ENCODE measurements at places on chromosomes 6 and 20.
A peak's percentile ranks its signal among the peaks of the same experiment; 100 is the strongest.

- no peaks in the 10 kb centered on the region for H3K27me3 ChIP-seq
- no peak for DNase-seq
- H3K36me3 ChIP-seq: peaks cover 2% of the 10 kb centered on the region
- H3K4me3 ChIP-seq: no peak overlapping the region
These were observed 881.9 kb downstream of the QKI start for GRCh38 chr6:164296411-164296810.

- no peaks in the 10 kb centered on the region for H3K36me3 ChIP-seq
- no peak for DNase-seq
- no peak overlapping the region for H3K27ac ChIP-seq
- H3K27me3 ChIP-seq: no peaks in the 10 kb centered on the region
- peaks cover 32% of the 10 kb centered on the region for H3K4me1 ChIP-seq
- peak overlapping the region; percentile 0 for H3K4me3 ChIP-seq
These were observed 196.3 kb downstream of the CDH4 start for GRCh38 chr20:61448386-61448785.

DNA sequence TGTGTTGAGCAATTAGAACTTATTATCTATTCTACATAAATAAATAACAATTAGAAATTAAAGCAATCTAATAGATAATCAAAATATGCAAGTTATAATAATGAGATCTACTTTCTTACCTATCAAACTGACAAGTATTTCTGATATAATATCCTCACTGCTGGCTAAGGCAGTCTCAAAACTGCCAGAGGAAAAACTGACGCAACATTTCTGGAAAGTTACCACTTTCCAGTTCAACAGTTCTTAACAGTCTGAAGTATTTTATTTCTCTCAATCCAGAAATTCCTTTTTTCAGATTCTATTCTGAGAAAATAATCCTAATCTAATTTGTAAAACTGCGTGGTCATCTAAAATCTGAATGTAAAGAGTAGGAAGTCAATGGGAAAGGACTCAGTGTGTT lies 121.0 kb downstream of the TRDN start:
- no peak for DNase-seq
- H3K36me3 ChIP-seq: no peaks in the 10 kb centered on the region
- H3K4me1 ChIP-seq: no peaks in the 10 kb centered on the region
- no peak overlapping the region for H3K4me3 ChIP-seq

DNA sequence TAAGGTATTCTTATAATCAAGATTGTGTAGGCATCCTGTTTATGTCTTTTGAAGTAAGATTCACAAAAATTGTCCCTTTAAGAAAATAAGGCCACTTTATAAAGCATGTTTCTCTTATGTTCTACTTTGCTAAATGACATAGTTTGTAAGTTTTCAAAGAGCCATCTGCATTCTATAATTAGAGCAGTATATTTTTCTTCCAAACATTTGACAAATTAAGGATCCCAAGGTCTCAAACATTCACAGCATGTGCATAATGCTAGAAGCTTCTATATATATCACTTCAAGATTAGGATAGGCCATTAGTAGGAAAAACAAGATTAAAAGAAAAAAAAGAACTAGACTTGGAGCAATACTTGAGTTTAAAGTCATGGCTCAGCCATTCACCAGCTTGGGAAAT lies 55.9 kb upstream of the DOK5 start:
- H3K27me3 ChIP-seq: no peaks in the 10 kb centered on the region
- DNase-seq: no peak
- H3K36me3 ChIP-seq: no peaks in the 10 kb centered on the region
- H3K4me1 ChIP-seq: no peaks in the 10 kb centered on the region

DNA sequence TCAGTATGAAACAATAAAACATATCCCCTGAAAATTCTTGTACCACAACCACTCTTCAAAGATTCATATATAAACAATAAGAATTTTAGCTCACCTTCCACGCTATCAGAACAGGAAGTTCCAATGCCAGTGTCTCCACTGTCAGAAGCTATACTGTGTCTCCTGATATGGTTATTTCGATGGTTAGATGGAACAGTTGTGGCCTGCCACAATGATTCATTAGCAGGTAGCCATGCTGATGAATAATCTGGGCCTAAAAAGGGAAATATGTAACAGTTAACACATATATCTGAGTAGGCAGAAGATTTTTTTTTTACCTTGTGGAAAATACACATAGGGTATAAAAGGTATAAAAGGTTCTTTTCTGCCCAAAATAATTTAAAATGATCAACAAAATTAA lies 19.0 kb downstream of the CEP85L start:
- no peak overlapping the region for H3K27ac ChIP-seq
- no peaks in the 10 kb centered on the region for H3K27me3 ChIP-seq
- no peak for DNase-seq
- no peak overlapping the region for H3K4me3 ChIP-seq
- H3K4me1 ChIP-seq: peaks cover 5% of the 10 kb centered on the region

- H3K27me3 ChIP-seq: no peaks in the 10 kb centered on the region
- H3K27ac ChIP-seq: no peak overlapping the region
- no peaks in the 10 kb centered on the region for H3K36me3 ChIP-seq
- H3K4me3 ChIP-seq: no peak overlapping the region
These were observed 7.2 kb downstream of the BMP5 start for GRCh38 chr6:55868176-55868575.

- no peak for DNase-seq
- H3K4me1 ChIP-seq: peaks cover 23% of the 10 kb centered on the region
- no peaks in the 10 kb centered on the region for H3K27me3 ChIP-seq
These were observed 618 bp downstream of the RTN4IP1 start for GRCh38 chr6:106628658-106629102.

DNA sequence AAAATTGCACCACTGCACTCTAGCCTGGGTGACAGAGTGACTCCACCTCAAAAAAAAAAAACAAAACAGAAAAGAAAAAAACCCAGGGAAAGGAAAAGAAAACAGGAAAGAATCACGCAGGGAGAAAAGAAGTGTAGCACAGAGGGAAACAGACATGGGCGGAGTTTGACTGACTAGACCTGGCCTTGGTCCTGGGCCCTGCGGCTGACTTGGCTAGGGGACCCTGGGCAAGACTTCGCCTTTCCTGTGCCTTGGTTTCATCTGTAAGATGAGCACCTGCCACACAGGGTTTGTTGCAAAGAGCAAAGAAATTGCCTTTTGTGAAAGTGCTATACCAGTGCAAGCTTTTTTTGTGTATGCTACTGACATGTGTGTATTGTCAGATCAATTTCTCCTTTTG lies 71.3 kb upstream of the KCNG1 start:
- H3K27ac ChIP-seq: no peak overlapping the region
- H3K27me3 ChIP-seq: peaks cover 30% of the 10 kb centered on the region
- no peak for DNase-seq
- no peaks in the 10 kb centered on the region for H3K36me3 ChIP-seq
- H3K4me3 ChIP-seq: no peak overlapping the region

DNA sequence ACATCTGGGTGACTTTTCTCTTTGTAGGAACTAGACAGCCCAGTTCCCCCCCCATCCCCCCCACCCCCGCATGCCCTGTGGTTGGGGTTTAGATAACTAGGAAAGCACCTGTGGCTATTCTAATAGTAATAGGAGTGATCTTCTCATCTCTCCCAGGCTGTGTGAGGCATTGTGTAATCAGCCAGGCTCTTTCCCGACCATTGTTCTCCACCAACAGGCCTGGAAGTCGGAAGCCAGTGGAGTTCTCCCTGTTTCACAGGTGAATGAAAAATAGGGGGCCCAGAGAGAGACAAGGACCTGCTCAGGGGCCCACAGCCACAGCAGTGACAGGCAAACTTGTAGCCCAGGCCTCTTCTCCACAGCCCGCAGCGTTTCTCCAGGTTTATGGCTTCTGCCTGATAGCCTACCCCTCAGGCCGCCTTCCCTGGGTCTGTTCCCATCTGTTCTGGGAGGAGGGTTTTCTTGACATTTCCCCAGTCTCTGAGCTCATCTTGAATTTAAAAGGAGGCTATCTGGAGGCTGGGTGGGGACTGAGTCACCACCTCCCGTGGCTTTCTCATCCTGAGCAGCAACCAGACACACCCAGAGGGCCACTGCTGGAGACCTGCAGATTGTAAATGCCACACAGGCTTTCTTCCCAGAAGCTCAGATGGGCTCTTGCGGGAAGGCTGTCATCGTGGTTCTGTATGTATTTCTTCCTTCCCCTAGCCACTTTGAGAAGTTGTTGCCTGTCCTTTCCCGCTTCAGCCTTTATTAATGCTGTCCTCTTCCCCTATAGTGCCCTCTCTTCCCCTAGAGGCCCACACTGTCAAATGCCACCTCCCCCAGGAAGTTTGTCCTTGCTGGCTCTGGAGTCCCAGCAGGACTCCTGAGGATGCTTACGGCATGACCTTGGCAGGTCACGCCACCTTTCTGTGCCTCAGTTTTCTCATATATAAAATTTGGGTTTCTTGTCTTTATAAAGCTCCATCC lies 75.9 kb upstream of the MYL9 start:
- H3K4me1 ChIP-seq: peaks cover 70% of the 10 kb centered on the region
- H3K4me3 ChIP-seq: peak overlapping the region; percentile 86
- peak overlapping the region; percentile 82 for H3K27ac ChIP-seq
- DNase-seq: no peak
- H3K36me3 ChIP-seq: no peaks in the 10 kb centered on the region

- peak overlapping the region; percentile 72 for H3K27ac ChIP-seq
- no peak overlapping the region for H3K4me3 ChIP-seq
- no peaks in the 10 kb centered on the region for H3K36me3 ChIP-seq
- peaks cover 8% of the 10 kb centered on the region for H3K4me1 ChIP-seq
- DNase-seq: no peak
- H3K27me3 ChIP-seq: peaks cover 19% of the 10 kb centered on the region
These were observed 610 bp downstream of the PSORS1C1 start for GRCh38 chr6:31114970-31115849.

DNA sequence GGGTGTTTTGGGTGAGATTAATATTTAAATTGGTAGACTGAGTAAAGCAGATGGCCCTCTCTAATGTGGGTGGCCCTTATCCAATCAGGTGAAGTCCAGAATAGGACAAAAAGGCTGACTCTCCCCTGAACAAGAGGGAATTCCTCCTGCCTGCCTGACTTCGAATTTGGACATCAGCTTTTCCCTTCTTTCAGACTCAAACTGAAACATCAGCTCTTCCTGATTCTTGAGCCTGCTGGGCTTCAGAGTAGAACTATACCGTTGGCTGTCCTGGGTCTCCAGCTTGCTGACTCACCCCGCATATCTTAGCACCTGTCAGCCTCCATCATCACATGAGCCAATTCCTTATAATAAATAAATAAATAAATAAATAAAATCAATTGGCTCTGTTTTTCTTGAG lies 15.0 kb upstream of the TGM6 start:
- H3K27ac ChIP-seq: no peak overlapping the region
- peaks cover 6% of the 10 kb centered on the region for H3K36me3 ChIP-seq
- no peaks in the 10 kb centered on the region for H3K4me1 ChIP-seq

- no peak overlapping the region for H3K4me3 ChIP-seq
- no peak overlapping the region for H3K27ac ChIP-seq
- H3K36me3 ChIP-seq: peaks cover 10% of the 10 kb centered on the region
- no peak for DNase-seq
- peaks cover 15% of the 10 kb centered on the region for H3K4me1 ChIP-seq
These were observed 147.4 kb downstream of the FOXC1 start for GRCh38 chr6:1757131-1757530.

GRCh38 chr6:11855743-11856142 lies 77.1 kb upstream of the ADTRP start:
- no peak overlapping the region for H3K4me3 ChIP-seq
- no peaks in the 10 kb centered on the region for H3K36me3 ChIP-seq
- H3K27me3 ChIP-seq: no peaks in the 10 kb centered on the region
- H3K4me1 ChIP-seq: peaks cover 18% of the 10 kb centered on the region
- H3K27ac ChIP-seq: no peak overlapping the region
- no peak for DNase-seq

DNA sequence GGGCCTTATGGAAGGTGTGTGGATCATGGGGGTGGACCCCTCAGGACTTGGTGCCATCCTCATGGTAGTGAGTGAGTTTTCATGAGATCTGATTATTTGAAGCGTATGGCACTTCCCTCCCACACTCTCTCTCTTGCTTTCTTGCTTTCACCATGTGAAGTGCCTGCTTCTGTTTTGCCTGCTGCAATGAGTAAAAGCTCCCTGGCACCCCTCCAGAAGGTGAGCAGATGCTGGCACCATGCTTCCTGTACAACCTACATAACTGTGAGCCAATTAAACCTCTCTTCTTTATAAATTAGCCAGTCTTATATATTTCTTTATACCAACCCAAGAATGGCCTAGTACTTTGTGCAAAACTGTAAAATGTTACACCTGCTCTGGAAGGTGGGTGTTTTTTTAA lies 396.8 kb upstream of the HS3ST5 start:
- H3K27me3 ChIP-seq: no peaks in the 10 kb centered on the region
- no peak overlapping the region for H3K4me3 ChIP-seq

- no peak for DNase-seq
- no peak overlapping the region for H3K27ac ChIP-seq
- H3K27me3 ChIP-seq: peaks cover 3% of the 10 kb centered on the region
- peaks cover 17% of the 10 kb centered on the region for H3K4me1 ChIP-seq
- H3K4me3 ChIP-seq: no peak overlapping the region
- H3K36me3 ChIP-seq: no peaks in the 10 kb centered on the region
These were observed 447.8 kb downstream of the FRK start for GRCh38 chr6:115612796-115613479.

- H3K36me3 ChIP-seq: no peaks in the 10 kb centered on the region
- peaks cover 22% of the 10 kb centered on the region for H3K4me1 ChIP-seq
- H3K4me3 ChIP-seq: no peak overlapping the region
- no peaks in the 10 kb centered on the region for H3K27me3 ChIP-seq
These were observed 159.8 kb downstream of the ZFP64 start for GRCh38 chr20:52031563-52032303.

GRCh38 chr6:85402922-85403321 lies 47.0 kb upstream of the NT5E start:
- H3K36me3 ChIP-seq: no peaks in the 10 kb centered on the region
- no peak overlapping the region for H3K4me3 ChIP-seq
- no peak for DNase-seq
- H3K4me1 ChIP-seq: peaks cover 7% of the 10 kb centered on the region
